ENCODE measurements at places on chromosomes 7 and 10.

DNA sequence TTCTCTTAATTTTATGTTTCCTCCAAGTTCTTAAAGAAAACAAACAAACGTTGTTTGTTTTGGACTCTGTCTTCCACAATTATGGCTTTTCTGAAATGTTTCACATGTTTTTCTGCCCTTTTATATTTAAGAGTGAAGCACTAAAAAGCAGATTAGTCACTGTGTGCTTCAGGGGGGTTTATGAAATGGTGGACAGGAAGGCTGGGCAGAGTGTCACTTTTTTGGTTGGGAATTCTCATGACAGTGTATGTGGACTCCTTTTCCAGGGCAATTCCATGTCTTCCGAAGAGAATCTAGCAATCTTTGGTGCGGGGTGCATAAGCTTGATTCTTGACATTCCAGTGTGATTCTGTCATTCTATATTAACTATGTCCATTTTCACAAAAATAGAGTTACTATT lies 669.4 kb downstream of the PARD3 start:
- DNase-seq, result no peak

- no peak for DNase-seq
Observed at GRCh38 chr10:35398355-35398754, 62.0 kb downstream of the CCNY start.

- no peak for DNase-seq
Observed at GRCh38 chr7:121157885-121158590, 169.5 kb downstream of the CPED1 start.

- no peak for DNase-seq
Observed at GRCh38 chr10:108639010-108639409, 1284.3 kb downstream of the XPNPEP1 start.

- no peak for DNase-seq
Observed at GRCh38 chr7:54831046-54831643, 72.1 kb upstream of the SEC61G start.

DNA sequence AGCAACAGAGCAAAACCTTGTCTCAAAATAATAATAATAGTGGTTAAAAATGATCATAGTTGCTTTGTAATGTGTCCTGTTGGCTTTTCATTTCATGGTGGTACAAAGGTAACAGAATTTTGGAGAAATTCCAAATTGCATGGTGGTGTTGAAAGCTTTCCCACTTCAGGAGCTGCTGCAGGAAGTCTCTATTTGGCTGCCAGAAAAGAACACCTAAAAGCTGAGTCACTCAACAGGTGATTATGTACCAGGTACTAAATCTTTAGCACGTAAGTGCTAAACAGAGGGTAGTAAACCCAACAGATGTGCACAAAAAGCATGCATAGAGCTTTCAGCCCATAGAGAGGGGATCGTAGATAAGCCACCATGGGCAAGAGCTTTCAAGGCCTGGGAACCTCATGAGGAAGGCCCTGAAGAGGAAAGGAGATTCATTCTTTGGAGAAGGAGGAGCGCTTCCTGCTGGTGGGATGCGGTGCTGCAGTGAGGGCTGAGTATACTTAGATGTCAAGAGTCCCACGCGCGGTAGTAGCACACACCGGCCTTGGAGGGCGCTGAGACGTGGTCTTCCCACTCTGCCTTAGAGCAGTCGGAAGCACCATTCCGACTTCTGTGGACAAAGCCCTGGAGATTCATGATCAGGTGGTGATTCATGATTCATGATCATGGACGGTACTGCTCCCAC lies 118.7 kb downstream of the RALA start:
- DNase-seq, result no peak

- no peak for DNase-seq
Observed at GRCh38 chr7:130150587-130150986, 54.6 kb downstream of the TMEM209 start.

- DNase-seq, result no peak
Observed at GRCh38 chr10:98195120-98195519, 60.7 kb downstream of the R3HCC1L start.

DNA sequence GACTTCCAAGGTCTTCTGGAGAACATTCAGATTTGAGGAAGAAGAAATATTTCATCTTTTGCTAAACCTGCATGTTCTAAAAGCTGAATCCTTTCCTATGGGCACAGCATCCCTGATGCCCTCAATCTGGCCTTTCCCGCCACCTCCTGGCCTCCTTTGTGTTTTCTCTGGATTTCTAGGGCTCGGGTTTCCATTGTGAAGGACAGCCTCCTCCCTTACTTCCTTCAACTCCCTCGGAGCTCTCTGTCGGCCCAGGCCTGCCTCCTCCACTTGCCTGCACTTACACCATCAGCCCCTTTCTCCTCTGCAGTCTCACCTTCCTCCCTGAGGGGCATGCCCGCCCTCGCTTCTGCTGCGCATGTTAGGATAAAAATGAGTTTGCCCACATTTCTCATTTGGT lies 75.4 kb downstream of the WIPF3 start:
- DNase-seq, result no peak

DNA sequence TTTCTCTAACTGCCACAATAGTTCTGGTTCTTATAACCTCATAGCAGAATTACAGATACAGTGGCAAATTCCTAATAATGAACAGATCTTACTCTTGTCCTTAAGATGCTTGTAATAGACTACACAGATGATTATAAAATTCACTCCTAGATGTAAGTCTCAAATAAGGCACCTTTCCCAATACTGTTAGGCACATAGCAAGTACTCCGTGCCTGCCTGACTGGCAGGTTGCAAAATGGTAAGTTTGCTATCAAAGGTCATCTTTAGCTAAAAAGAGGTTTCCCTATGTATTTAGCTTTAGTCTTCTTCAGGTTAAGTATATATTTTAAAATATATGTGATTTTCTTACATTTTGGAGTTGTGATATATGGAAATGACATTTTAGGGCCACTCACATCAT lies 50.4 kb upstream of the FHIP2A start:
- DNase-seq, result no peak

DNA sequence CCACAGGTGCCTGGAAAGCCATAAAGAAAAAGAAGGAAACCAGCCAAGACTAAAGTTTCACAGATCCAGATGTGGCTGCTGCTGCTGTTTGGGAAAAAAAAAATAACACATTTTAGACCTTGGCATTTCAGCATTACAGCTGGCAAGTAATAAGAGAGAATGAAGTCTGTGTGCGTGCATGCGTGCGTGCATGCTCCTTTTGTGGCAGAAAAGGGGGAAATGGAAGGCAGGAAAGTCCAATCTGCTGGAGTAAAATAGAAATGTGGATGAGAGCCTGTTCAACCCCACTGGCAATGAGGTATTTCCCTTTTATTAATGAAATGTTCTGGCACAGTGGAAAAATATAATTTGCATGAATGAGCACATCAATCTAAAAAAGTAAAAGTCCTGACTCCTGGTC lies 137.0 kb upstream of the SEMA3A start:
- no peak for DNase-seq

GRCh38 chr7:10116511-10116910 lies 857.2 kb upstream of the PHF14 start:
- DNase-seq, result no peak

GRCh38 chr10:129330211-129330610 lies 136.8 kb upstream of the MGMT start:
- no peak for DNase-seq

GRCh38 chr10:21860718-21861117 lies 142.8 kb downstream of the DNAJC1 start:
- no peak for DNase-seq

GRCh38 chr7:140417456-140418155 lies 13.7 kb downstream of the RAB19 start:
- no peak for DNase-seq

GRCh38 chr7:105916603-105917002 lies 40.2 kb upstream of the ATXN7L1 start:
- DNase-seq, result no peak

DNA sequence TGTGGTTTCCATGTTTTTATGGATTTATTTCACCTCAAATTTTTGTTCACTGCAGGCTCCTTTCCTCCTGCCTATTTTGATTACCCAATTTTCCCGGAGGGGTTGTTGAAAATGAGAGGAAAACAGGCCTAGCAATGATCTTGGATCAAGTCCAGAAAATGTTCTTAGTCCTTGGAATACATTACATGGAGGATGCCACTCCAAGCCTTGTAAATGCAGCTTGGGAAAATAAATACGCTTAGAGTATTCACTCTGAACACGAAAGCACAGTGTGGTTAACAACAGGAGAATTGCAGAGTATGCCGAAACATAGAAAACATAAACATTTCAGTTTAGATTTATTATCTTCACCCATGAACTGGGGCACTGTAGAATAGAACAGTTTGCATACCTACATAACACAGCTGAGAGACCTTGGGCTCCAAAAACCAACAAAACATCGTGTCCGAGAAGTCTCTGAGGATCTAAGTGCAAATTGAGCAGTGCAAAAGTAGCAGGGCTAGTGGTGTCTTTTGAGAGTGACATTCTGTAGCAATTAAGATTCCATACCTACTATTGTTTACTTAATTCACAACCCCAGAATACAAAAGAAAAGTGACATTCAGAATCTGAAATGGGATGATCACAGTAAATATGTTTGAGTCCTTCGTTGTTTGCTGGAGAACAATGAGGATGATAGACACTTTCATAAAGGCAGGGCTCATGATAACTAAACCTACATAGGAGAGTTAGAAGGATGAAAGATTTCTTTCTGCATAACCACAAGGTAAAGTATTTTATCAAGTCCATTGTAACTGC lies 7.6 kb upstream of the CD36 start:
- DNase-seq, result no peak

GRCh38 chr10:132512693-132513345 lies 24.8 kb upstream of the INPP5A start:
- DNase-seq, result no peak

- DNase-seq, result no peak
Observed at GRCh38 chr7:50661345-50662040, 96.3 kb upstream of the DDC start.

GRCh38 chr7:139598642-139599041 lies 75.2 kb downstream of the CLEC2L start:
- DNase-seq, result no peak

DNA sequence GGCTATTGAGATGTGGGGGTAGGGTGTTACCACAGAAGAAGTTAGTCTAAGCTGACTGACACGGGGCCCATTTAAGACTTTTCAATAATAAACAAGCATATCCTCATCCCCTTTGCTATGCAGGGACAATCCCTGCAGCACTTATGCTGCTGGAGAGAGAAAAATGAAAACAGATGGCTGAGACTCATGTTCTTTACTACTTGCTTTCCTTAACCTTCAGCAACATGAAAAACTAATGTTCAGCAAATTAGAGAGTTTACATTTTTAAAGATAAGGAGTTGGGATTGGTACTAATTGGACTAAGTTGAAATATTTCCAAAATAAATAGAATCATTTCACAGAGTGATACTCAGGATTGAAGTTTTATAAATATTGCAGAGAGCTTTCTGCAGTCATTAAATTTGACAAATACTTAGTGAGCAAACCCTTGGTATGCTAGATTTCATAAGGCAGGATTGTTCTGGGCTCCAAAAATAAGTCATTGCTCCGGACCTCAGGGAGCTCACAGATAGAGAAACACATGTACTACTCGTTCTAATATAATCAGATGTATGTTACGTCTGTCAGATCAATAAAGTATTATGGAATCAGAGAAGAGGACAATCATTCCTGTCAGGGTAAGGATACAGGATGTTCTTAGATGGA lies 147.1 kb upstream of the LRRN3 start:
- no peak for DNase-seq

- no peak for DNase-seq
Observed at GRCh38 chr7:70356085-70356786, 758.0 kb downstream of the AUTS2 start.

DNA sequence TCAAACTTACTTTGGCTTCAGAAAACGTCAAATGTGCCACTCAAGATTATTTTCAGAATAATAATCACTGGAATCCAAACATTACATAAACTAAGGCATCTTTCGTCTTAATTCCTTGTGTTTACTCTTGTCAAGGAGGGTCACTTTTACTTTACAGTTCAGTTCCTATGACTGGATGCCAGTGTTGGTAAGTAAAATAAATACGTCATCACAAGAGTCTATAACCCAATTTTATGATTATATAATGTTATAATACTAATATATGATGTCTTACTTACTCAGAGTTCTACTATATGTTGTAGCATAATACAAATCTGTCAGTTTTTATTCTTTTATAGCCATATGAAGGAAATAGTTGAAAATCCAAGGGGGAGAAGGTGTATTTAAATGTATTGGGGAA lies 123.8 kb downstream of the GPR85 start:
- DNase-seq, result no peak

DNA sequence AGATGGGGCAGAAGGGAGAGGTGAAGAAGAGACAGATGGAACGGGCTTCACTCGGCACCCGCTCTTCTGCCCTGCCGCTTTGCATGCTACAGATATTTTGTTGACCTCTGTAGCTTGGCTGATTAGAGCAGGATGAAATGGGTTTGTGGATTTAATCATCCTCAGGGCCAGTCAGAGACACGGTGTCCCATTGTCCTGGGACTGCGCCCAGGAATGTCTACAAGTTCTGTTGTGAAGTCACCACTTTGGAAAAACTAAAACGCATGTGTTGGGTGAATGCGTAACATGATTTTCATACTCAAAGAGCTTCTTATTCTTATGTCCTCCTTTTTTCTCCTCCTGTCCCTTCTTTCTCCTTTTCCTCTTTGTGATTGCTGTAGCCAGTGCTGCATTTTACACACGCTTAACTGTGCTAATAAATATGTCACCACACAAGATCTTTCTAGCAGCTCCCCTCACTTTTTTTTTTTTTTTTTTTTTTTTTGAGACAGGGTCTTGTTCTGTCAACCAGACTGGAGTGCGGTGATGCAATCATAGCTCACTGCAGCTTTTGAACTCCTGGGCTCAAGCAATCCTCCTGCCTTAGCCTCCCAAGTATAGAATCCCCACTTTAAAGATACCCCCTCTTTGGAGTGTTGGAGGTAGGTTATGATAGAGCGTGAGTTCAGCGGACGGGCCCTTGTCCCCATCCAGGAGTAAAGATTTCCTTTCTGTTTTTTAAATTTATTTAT lies 3.4 kb downstream of the CPA4 start:
- DNase-seq, result no peak

DNA sequence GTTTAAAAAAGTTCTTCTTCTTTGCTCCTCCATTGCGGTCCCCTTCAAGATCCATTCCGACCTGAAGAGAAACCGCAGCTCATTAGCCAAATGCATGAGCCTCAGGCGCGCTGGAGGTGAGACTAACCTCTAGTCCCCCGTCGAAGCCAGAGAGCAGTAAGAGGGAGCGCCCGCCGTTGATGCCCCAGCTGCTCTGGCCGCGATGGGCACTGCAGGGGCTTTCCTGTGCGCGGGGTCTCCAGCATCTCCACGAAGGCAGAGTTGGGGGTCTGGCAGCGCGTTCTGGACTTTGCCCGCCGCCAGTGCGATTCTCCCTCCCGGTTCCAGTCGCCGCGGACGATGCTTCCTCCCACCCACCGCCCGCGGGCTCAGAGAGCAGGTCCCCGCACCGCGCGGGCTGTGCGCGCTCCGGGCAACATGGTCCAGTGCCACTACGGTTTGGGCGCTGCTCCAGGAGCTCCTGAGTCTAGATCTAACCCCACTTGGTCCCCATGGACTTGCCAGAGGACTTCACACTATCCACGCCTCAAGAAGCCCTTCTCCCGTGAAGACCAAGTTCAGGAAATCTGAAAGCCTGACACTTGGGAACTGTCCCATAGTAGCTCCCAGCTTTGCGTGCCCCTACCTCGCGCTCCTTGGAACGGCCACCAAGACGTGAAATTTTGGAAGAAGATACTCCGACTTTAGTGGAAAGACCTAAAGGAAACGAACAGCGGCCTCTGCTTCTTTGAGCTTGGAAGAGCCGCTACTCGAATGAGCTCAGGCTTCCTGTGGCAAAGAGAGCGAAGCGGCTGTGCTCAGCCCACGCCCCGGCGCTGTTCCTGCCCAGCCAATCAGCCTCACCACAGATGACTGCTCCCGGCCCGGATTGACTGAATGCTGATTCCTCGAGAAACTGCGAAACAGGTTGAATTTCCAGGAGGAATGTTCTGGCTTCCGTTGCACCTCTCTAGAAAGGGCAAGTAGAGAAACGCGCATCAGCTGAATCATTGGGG lies at the start of gene ABCB1:
Gene ABCB1, minus strand, starts transcription at position 755 of the 995 bp plus-strand sequence. Its CDS starts 700 bp downstream, at position 55.
- DNase-seq, result peak; percentile 7
